ENCODE measurements at places on chromosomes 16 and 17.

DNA sequence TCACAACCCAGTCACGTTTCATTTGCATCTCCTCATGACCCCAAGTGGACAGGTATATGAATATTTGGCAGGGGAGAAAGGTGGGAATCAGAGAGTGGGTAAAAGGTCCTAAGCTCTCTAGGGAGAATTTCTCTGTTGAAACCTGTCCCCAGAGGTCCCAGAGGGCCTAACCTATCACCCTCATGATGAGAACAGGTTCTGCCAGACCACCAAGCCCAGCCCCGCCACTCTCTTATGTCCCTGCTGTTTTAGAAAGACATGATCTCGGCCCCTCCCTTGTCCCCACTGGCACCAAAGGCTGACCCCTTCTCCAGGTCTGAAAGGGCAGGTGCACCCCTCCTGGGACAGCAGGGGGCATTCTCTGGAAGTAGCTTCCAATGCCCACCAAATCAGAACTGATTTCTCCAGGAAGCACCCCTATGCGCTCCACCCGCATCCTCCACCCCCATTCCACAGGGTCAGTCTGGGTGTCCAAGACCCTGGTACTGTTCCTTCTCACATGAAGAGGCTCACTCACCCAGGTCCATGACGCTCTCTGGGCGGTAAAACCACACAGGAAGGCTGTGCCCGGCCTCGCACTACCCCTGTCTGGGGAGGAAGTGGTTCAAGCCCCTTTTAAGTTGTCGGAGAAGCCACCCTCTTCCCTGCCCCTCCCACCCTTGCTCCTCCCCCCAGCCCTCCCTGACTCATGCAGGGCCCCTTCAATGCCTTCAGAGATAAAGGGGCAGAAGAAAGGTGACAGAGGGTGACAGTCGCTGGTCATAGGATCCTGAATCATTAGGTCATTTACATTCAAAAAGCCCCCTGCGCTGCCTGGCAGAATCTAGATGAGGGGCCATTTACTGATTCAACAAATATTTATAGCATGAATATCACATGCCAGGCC, at the start of gene CCR7:
Gene CCR7, minus strand, starts transcription at position 590 of the 886 bp plus-strand sequence. Its CDS starts 63 bp downstream, at position 527.
- peak; percentile 91 for DNase-seq

DNA sequence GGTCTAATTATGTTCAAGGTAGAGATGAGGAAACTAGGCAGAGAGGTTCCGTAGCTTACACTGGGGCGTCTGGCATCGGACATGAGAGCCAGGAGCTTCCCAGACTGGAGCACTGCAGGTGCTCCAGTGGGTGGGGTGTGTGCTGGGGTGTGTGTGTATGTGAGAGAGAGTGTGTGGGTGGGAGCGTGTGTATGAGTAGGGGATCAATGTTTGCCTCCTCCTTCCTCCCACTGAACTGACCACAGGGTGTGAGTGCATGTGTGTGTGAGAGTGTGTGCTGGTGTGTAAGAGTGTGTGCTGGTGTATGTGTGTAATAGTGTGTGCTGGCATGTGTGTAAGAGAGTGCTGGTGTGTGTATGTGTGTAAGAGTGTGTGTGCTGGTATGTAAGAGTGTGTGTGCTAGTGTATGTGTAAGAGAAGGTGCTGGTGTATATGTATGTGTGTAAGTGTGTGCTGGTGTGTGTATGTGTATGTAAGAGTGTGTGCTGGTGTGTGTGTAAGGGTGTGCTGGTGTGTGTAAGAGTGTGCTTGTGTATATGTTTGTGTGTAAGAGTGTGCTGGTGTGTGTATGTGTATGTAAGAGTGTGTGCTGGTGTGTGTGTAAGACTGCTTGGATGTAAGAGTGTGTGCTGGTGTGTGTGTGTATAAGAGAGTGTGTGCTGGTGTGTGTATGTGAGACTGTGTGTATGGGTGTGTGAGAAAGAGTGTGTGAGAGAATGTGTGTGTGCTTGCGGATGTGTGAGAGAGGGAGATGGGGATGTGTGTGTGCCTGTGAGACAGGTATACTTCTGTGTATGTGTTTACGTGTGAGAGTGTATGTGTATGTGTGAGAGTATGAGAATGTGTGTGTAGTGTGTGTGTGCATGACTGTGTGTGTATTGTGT, 139.9 kb downstream of the MRM1 start:
- DNase-seq, result no peak

DNA sequence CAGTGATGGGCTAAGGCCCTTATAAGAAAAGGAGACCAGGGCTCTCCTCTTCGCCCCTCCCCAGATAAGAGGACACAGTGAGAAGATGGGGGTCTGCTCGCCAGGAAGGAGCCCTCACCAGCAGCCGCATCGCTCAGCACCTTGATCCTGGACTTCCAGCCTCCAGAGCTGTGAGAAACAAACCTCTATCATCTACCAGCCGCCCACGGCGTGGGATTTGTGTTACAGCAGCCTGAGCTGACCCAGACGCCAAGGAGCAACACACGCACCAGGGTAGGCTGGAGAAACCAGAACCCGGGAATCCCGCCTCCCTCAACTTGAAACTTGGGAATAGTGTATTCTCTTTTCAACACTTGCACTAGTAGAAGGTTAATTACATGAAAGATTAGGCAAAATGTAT, 4.2 kb upstream of the ZG16B start:
- no peak for DNase-seq

- no peak for DNase-seq
Measured at GRCh38 chr17:81740395-81740961, 28.4 kb downstream of the SLC25A10 start.

- DNase-seq, result no peak
Measured at GRCh38 chr16:70594569-70594968, 51.8 kb upstream of the IL34 start.
